ENCODE measurements at places on chromosomes 2 and 18.

DNA sequence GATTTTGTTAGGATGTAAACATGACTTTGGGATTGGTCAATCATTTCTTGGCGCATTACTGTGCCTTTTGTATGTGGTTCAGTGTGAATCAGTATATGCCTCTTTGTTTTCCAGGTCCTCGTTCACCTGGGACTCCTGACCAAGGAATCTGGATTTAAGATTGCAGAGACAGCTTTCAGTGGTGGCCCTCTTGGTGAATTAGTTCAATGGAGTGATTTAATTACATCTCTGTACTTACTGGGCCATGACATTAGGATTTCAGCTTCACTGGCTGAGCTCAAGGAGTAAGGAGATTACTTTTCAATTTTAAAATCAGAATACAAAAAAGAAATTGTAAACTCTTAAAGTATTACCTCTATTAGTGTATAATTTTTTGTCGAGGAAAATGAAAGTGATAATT lies 87.6 kb downstream of the MGAT5 start:
- no peak for DNase-seq

GRCh38 chr2:98458667-98459380 lies 14.2 kb downstream of the INPP4A start:
- no peak for DNase-seq

GRCh38 chr2:34799556-34799955 lies 1200.5 kb upstream of the FAM98A start:
- no peak for DNase-seq

DNA sequence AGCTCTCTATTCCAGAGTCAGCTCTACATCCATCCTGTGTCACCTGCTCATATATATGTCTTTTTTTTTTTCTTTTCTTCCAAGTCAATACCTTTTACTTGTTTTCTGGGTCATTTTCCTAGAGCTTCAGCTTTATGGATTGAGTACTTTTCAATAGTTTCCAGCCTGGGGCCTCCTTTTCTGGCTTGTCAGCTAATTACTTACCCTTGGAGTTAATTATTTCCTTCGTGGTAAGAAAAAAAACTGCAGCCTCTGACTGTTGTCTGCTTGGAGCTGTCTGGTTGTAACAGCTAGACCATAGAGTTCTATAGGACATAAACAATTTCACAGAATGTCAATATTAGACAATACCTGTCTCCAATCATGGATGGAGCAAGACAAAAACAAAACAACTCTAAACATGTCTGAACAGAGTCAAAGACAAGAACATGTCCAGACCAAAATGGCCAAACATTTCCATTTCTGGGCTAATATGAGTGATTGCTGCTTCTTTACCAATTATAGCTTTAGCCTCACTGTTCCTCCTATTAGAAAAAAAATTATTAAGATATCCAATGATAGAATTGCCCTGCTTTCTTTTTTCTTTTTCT lies 643.1 kb downstream of the SLC4A3 start:
- no peak for DNase-seq

GRCh38 chr18:54191352-54191751 lies 33.1 kb downstream of the MBD2 start:
- no peak for DNase-seq

DNA sequence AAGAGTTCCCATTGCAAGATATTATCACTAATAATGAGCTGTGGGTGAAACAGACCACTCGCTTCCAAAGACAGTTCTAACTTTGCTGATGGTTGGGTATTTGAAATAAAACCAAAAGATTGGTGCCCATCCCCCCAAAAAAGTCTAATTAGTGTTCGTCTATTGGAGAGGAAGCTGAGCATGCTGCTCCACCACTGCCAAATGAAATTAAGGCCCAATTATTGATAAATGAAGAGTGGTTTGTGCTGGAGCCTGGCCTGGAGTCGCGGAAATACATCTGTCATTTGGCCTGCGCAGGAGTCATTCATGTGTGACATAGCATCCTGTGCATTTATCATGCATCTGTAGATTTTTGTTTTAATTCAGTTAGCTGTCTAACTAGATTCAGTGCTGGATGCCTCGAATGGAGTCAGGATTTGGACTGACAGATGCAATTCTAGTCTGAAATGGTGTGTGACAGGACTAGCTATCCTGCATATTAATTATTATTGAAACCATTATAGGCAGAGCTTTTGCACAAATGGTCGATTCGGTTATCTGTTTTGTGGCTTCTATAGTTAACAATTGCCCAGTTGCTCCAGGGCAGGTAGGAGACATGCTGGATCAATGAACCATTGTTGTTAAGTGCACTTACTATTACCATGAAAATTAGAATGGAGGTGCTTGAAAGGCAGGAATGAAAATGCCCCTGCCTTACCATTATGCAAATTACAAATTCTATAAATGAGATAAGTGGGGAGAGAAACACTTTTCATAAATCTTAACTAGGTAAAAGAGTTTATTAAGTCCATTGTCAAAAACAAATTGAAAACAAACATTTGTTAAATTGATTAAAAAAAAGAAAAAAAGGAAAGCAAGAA lies 450.4 kb upstream of the TCF4 start:
- no peak for DNase-seq

- DNase-seq = no peak
Measured at GRCh38 chr2:84212611-84213314, 246.3 kb downstream of the SUCLG1 start.

DNA sequence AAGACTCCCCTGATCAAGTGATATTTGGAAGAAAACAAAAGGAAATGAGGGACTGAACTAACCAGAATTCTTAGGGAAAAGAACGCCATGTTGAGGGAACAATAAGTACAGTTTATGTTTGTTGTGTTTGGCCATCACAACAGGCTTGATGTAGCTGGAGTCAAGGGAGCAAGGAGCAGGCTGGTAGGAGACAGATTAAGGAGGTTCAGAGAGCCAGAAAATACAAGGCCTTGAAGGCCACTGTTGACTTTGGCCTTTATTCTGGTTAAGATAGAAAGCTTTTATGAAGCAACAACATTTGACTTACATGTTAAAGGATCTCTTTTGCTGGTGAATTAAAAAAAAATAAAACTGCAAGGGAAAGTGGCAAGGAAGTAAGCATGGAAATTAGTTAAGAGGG lies 754.1 kb upstream of the SLC8A1 start:
- no peak for DNase-seq

DNA sequence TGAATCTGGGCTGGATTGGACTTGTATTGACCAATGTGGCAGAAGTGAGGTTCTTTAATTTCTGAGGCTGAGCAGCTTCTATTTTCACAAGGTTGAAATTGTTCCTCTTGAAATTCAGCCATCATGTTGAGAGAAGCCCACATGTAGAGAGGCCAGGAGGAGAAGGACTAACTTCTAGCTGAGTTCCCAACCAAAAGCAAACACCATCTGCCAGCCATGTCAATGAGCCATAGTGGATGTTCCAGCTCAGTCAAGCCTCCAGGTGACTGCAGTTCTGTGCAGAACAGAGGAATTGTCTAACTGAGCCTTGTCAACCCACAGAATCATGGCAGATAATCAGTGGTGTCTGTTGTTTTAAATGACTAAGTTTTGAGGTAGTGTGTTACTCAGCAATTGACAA lies 110.6 kb upstream of the ACVR1 start:
- no peak for DNase-seq

DNA sequence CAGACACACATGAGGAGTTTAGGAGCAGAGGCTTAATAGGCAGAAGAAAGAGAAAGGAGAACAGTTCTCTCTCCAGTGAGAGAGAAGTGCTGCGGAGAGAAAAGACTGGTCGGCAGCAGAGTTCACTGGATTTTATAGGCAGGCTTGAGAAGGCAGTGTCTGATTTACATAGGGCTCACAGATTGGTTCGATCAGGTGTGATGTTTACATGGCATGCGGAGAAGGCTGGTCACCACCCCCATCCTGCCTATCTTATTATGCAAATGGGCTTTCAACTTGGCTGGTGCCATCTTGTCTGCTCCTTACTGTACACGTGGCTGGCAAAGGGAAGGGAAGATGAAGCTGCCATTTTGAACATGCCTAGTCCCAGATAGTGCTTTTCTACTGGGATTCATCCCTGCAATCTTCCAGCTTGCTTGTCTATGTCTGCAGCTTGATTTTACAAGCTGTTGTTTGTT lies 113.4 kb downstream of the AP1S3 start:
- DNase-seq = no peak

- DNase-seq = no peak
Measured at GRCh38 chr2:239278361-239278760, 122.5 kb downstream of the HDAC4 start.

GRCh38 chr2:46847185-46847710 lies 68.4 kb downstream of the MCFD2 start:
- peak; percentile 53 for DNase-seq

GRCh38 chr2:59314031-59314766 lies 1073.1 kb upstream of the FANCL start:
- no peak for DNase-seq

- DNase-seq = peak; percentile 26
Measured at GRCh38 chr2:119723186-119723585, 36.5 kb upstream of the PTPN4 start.

GRCh38 chr2:207601774-207602173 lies 23.4 kb downstream of the METTL21A start:
- DNase-seq = no peak

DNA sequence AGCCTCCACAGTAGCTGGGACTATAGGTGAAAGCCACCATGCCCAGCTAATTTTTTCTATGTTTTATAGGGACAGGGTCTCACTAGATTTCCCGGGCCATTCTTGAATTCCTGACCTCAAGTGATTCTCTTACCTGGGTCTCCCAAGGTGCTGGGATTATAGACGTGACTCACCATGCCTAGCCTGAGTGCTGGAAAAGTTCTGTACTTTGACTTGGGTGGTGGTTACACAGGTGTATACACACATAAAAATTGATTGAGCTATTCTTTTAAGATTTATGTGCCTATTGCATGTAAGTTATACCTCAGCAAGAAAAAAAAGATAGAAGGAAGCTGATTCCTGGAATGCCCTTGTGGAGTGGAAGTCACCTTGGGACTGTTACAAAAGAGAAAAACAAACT lies 34.8 kb upstream of the KCNF1 start:
- DNase-seq = no peak

DNA sequence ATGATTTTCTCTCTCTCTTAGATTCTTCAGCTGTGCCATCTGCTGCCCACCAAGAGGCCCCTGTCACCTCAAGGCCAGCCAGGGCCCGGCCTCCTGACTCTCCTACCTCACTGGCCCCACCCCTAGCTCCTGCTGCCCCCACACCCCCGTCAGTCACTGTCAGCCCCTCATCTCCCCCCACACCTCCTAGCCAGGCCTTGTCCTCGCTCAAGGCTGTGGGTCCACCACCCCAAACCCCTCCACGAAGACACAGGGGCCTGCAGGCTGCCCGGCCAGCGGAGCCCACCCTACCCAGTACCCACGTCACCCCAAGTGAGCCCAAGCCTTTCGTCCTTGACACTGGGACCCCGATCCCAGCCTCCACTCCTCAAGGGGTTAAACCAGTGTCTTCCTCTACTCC lies 9.4 kb upstream of the GMPPA start:
- DNase-seq = no peak

- DNase-seq = peak; percentile 42
Measured at GRCh38 chr18:55588111-55588869, at the start of gene TCF4. Gene TCF4, minus strand, starts transcription at chr18:55588192. Its CDS starts 1,076 bp downstream, at chr18:55587116.

- DNase-seq = no peak
Measured at GRCh38 chr2:105399207-105399861, 483 bp upstream of the FHL2 start.

DNA sequence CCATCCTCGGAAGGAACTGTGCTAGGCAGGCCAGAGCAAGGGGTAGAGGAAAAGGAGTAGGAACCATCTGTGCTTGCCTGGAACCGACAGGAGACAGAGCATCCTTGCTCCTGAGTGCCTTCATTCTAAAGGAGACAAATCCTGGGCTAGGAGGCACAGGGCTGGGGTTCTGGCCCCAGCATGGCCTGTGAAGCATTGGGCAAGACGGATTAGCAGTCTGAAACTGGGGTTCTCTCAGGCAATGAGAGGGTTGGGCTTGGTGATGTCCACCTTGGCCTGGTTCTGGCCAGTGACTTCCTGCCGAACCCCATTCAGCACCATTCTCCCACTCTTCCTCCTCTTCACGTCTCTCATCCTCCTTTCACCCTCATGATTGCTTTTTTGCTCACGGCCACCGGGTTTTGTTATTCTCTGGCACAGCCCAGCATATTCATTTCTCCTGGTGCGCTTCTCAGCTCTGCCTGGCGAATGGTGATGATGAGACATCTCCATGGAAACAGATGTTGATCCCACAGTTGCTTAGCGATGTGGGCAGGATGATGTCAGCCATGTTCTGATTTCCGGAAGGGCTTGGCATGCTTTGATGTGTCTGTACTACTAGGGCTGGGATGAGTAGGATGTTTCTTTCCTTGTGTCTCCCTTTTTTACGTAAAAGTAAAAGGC lies 127.7 kb downstream of the CAPN13 start:
- DNase-seq = peak; percentile 70

- no peak for DNase-seq
Measured at GRCh38 chr18:33830213-33830612, 252.2 kb downstream of the ASXL3 start.

DNA sequence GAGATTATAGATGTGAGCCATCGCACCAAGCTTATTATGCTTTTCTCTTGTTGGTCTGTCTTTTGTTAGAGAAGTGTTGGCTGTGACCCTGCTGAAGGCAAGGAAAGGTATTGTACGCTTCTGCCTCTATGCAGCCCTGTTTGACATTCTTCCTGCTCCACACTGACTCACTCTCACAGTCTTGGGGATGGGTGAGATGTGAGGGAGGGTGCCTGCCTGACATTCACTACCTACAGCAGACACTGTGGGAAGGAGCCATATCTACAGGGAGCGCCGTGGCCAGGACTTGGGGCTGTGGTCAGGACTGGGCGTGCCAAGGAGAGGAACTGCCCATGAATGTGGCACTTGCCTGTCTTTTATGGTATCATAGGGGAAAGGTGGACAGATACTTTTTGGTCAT lies 43.9 kb upstream of the FHL2 start:
- DNase-seq = no peak

GRCh38 chr2:238473014-238473413 lies 46.3 kb downstream of the ASB1 start:
- DNase-seq = no peak

DNA sequence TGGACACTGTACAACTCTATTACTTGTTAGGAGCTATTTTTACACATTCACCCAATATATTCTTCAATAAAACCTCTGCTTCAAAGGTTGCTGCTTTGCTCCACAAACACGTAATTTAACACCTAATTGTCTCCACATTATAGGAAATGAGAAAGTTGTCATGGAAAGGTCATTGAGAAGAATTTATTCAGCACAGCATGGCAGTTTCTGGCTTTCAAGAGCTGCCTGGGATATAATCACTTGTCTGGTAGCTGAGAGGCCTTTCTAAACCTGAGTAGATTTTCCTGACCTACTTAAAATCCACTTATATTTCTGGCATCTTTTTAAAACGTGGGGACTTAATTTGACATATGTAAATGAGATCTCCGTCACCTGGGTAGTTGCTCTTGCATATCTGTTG lies 216.1 kb downstream of the ZNF804A start:
- DNase-seq = no peak

DNA sequence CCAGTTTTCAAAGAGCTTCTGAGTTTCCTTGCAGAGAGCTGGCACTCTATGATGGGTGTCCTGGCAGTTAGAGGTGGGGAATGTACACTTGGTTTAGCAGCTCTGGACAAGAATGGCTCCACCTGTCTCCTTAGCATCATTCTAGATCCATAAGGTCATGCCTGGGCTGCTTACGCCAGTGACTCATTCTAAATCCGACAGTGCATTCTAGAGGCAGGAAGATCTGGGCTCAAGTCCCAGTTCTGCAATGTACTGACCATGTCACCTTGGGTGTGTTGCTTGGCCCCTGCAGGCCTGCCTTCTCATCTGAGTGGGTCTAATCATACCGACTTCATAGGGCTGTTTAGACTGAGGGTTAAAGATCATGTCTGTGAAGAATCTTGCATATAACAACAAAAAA lies 46.5 kb downstream of the PTGR3 start:
- DNase-seq = no peak

- DNase-seq = no peak
Measured at GRCh38 chr2:42117923-42118753, 51.0 kb upstream of the EML4 start.

Measured in anterior cingulate cortex (tissue), 58 donors.